Progenitor cell of endocrine pancreas (in vitro differentiated cells): ENCODE measurements at places on chromosomes 13 and 19. TPM values are rescaled to one million over a fixed set of nuclear protein-coding genes. Genes with fewer than 3 reads are reported as not detected.

DNA sequence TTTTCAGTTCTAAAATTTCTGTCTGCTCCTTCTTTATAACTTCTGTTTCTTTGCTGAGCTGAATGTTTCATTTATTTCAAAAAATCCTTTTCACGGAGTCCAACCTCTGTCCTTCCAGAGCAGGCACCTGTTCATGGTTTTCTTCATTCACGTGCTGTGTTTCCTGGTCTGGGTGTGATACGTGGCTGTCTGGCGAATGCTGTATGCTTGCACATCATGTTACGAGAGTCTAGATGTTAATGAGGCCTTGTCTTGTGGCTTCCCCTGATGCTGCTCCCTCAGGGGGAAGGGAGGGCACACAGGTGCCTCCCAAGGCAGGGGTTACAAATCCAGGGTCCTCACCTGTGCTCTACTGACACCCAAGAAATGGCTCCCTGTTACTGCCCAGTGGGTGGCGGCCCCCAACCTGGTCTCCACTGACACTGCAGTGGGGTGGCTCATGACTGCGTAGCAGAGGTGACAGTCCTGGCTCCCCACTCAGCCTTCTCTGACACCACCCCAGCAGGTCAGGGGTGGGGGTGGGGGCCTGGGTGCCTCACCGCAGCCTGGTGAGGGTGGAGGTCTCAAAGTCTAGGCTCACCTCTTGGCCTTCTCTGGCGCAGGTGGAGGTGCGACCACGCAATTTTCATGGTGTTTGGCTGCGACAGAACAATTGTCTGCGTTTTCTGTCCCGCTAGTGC lies 20.1 kb upstream of the RAB20 start:
- H3K27me3 ChIP-seq = peaks cover 11% of the 10 kb centered on the region
- H3K36me3 ChIP-seq = no peaks in the 10 kb centered on the region
- peaks cover 6% of the 10 kb centered on the region for H3K4me1 ChIP-seq
- DNase-seq = no peak
- H3K4me3 ChIP-seq = no peak overlapping the region

DNA sequence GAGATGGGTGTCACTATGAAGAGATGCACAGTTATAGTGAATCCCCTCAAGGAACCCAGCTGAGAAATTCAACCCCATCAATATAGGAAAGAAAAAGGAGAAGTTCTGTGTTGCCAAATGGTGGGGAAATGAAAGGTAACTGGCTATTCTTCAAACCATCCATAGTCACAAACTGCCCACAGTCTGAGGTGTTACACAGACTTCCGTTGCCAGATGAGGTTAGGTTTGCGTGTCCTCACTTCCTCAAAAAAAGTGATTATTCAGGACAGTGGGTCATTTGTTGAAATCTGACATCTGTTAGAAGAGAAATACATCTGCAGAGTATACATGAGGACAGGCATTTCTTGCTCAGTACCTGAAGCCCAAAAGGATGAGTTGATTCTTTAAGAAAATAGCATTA lies 9.0 kb downstream of the SIGLEC5 start:
- H3K36me3 ChIP-seq = no peaks in the 10 kb centered on the region
- no peak for DNase-seq
- H3K27ac ChIP-seq = no peak overlapping the region
- no peaks in the 10 kb centered on the region for H3K4me1 ChIP-seq
- H3K4me3 ChIP-seq = no peak overlapping the region

DNA sequence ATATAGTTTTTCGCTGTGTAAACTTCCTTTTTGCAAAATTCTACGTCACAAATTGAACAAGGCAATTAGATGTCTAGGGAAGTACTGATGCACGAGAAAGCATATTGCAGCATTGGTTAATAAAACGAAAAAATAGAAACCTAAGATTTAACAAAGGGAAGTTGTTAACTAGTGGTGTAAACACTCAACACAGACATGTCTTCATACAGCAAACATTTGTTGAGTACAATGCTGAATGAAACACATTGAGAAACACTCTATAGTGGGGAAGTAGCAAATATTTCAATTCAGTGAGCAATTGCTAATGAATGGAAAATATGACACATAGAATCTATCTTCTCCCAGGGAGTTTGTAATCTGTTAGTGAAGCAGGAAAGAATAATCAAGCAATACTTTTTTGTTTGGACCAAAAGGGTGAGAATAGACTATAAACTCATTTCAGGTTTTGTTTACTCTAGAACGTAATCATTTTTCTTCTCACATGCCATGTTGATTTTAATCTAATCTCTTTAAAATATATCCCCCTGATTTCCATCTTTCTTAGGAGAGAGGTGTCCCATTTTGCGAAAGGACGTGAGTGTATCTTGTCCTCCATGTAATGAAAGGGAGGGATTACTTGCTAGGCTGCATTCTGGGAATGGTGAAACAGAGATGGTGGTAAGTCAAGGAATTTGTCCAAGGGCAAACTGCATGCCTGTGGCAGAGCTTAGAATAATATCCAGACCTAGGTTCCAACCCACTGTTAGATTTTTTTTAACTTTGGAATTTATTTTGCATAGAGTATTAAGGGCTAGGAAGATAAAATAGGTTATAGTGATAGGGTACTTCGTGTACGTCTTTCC lies 1.7 kb upstream of the ANKRD10 start:
- H3K4me1 ChIP-seq = peaks cover 22% of the 10 kb centered on the region
- DNase-seq = no peak
- no peak overlapping the region for H3K27ac ChIP-seq
- peaks cover 6% of the 10 kb centered on the region for H3K27me3 ChIP-seq
- H3K4me3 ChIP-seq = peak overlapping the region; percentile 81

DNA sequence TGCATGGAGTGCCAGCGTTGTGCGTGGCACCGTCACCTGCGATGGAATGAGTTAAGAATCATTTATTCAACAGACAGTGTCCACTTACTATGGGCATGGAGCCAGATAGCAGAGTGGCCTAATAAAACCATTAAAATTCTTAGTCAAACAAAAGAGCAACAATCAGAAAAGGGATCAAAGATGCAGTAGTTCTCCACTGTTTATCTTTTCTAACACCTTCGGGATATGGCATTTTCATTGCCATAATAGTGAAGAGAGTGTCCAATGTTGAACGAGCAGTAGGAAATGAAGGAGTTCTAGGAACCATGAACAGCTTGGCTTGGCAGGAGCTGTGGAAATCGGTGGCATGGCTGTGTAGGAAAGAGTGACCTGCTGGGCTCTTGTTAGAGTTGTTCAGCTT lies 2.0 kb downstream of the TNFSF11 start:
- no peak for DNase-seq
- H3K27me3 ChIP-seq = peaks cover 48% of the 10 kb centered on the region
- no peak overlapping the region for H3K4me3 ChIP-seq
- peaks cover 4% of the 10 kb centered on the region for H3K36me3 ChIP-seq
- H3K27ac ChIP-seq = no peak overlapping the region
- peaks cover 1% of the 10 kb centered on the region for H3K4me1 ChIP-seq

- no peak overlapping the region for H3K4me3 ChIP-seq
- DNase-seq = no peak
- no peaks in the 10 kb centered on the region for H3K4me1 ChIP-seq
- peaks cover 9% of the 10 kb centered on the region for H3K36me3 ChIP-seq
- no peaks in the 10 kb centered on the region for H3K27me3 ChIP-seq
These were observed 21.3 kb downstream of the HCN2 start for GRCh38 chr19:610801-611480.

- no peaks in the 10 kb centered on the region for H3K27me3 ChIP-seq
- H3K27ac ChIP-seq = peak overlapping the region; percentile 29
- peaks cover 2% of the 10 kb centered on the region for H3K36me3 ChIP-seq
These were observed 26.1 kb downstream of the CRTC1 start for GRCh38 chr19:18709546-18709945.

- peak overlapping the region; percentile 94 for H3K27ac ChIP-seq
- no peak for DNase-seq
- H3K27me3 ChIP-seq = no peaks in the 10 kb centered on the region
- peak overlapping the region; percentile 84 for H3K4me3 ChIP-seq
These were observed 743 bp downstream of the CHAF1A start for GRCh38 chr19:4403005-4403761.

DNA sequence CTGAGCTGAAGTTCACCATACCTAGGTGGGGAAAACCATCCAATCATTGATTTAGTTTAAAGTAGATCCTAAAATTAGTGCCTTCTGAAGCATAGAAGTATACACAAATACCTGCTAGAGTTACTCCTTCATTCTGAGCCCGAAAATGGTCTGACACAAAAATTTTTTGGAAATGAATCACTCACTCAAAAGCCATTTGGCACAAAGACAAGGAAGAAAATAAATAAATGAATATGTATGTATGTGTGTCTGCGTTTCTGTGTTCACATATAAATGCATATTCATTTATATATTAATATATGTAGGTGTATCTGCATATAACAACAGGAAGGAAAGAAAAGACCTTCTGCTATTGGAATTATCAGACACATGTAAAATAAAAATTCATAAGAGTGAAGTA lies 614.4 kb upstream of the PCDH9 start:
- no peak overlapping the region for H3K4me3 ChIP-seq
- peaks cover 15% of the 10 kb centered on the region for H3K27me3 ChIP-seq
- no peaks in the 10 kb centered on the region for H3K36me3 ChIP-seq
- no peak overlapping the region for H3K27ac ChIP-seq
- peaks cover 2% of the 10 kb centered on the region for H3K4me1 ChIP-seq

GRCh38 chr19:10502524-10503001 lies 593 bp downstream of the KEAP1 start:
- no peaks in the 10 kb centered on the region for H3K27me3 ChIP-seq
- H3K27ac ChIP-seq = peak overlapping the region; percentile 93
- H3K4me1 ChIP-seq = peaks cover 5% of the 10 kb centered on the region

- no peak for DNase-seq
- no peaks in the 10 kb centered on the region for H3K27me3 ChIP-seq
- H3K4me3 ChIP-seq = no peak overlapping the region
- no peak overlapping the region for H3K27ac ChIP-seq
- H3K4me1 ChIP-seq = peaks cover 7% of the 10 kb centered on the region
These were observed 1004.1 kb upstream of the PCDH9 start for GRCh38 chr13:68234274-68234673.

- no peak overlapping the region for H3K4me3 ChIP-seq
- no peak for DNase-seq
- H3K27ac ChIP-seq = peak overlapping the region; percentile 22
- no peaks in the 10 kb centered on the region for H3K27me3 ChIP-seq
- peaks cover 35% of the 10 kb centered on the region for H3K4me1 ChIP-seq
- H3K36me3 ChIP-seq = no peaks in the 10 kb centered on the region
These were observed 11.3 kb upstream of the IGSF23 start for GRCh38 chr19:44602081-44602480.

DNA sequence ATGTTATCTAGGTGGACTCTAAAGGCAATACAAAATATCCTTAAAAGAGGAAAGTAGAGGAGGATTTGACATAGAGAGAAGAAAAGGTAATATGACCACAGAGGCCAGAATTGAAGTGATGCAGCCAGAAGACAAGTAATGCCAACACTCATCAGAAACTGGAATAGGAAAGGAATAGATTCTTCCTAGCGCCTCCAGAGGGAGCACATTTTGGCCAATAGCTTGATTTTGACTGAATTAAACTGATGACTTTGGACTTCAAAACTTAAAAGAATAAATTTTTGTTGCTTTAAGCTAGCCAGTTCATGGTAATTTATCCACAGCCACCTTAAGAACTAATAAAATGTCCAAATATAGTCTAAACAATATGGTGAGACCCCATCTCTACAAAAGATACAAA lies 1921.9 kb downstream of the OLFM4 start:
- no peak overlapping the region for H3K27ac ChIP-seq
- H3K27me3 ChIP-seq = no peaks in the 10 kb centered on the region
- H3K4me3 ChIP-seq = no peak overlapping the region
- H3K36me3 ChIP-seq = no peaks in the 10 kb centered on the region
- H3K4me1 ChIP-seq = no peaks in the 10 kb centered on the region

DNA sequence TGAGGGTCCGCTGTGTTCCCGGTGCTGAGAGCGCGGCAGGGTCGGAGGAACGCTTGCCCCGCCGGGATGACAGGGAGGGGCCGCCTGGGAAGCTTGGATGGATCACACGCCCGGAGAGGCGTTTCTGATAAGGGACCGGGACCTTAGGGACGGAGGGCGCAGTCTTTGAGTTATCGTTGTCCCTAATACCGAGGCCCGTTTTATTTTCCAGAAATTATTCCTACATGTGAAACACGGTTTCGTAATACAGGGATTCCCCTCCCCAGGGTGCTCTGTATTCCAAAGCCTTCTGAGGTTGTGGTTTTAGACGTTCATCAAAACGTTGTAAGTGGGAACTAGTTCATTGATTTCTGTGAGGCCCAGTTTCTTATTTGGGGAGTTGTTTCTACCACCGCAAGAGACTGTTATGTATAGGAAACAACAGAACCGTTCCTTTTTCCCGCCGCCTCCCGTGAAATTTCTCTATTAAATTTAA lies 752 bp downstream of the PDCD5 start:
- H3K4me1 ChIP-seq = peaks cover 5% of the 10 kb centered on the region
- no peak for DNase-seq
- peak overlapping the region; percentile 86 for H3K27ac ChIP-seq
- H3K27me3 ChIP-seq = peaks cover 17% of the 10 kb centered on the region
- peaks cover 12% of the 10 kb centered on the region for H3K36me3 ChIP-seq

GRCh38 chr19:17448131-17448967 lies at the start of gene TMEM221:
TSS of gene TMEM221 (minus strand) at chr19:17448668. CDS start at chr19:17448462, 206 bp downstream.
- H3K27ac ChIP-seq = no peak within 1 kb of the TSS
- DNase-seq = peak; percentile 71
- no peaks in the 10 kb centered on the region for H3K4me1 ChIP-seq
- H3K27me3 ChIP-seq = peaks cover 20% of the 10 kb centered on the region
- H3K36me3 ChIP-seq = no peaks in the 10 kb centered on the region
- H3K4me3 ChIP-seq = peak within 1 kb of the TSS; percentile 75

GRCh38 chr19:46728693-46729339 lies 11.9 kb upstream of the PRKD2 start:
- no peaks in the 10 kb centered on the region for H3K4me1 ChIP-seq
- no peak overlapping the region for H3K4me3 ChIP-seq
- DNase-seq = peak; percentile 60
- peak overlapping the region; percentile 71 for H3K27ac ChIP-seq
- H3K36me3 ChIP-seq = peaks cover 18% of the 10 kb centered on the region
- no peaks in the 10 kb centered on the region for H3K27me3 ChIP-seq

DNA sequence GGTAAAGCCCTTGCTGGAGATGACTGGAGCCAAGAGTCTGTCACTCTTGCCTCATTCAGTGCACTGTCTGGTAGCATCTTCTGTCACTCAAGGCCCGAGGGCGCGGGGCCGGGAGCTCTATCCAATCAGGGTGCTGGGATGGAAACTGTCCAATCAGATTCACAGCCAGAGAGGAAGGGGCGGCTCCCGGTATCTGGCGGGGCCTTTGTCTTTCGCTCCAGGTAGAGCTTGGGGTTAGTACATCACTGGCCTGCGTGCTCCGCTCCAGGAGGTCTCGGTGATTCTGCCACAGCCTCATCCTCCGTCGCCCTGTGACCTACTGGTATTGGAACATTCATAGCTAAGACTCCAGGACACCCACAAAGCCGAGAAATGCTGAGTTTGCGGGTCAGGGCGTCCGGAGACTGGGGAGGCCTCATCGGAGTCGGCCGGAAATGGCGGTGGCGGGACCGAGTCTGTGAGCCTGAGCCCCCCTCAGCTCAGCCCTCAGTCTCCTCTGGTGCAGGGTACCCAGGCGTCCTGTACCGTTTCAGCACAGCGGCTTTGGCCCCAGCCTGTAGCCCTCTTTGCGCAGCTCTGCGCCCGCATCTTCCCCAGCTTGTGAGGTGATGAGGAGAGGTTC lies 20.6 kb upstream of the ZNF430 start:
- H3K4me1 ChIP-seq = peaks cover 6% of the 10 kb centered on the region
- DNase-seq = peak; percentile 78
- H3K27me3 ChIP-seq = no peaks in the 10 kb centered on the region
- H3K27ac ChIP-seq = peak overlapping the region; percentile 99

- H3K27ac ChIP-seq = peak overlapping the region; percentile 24
- peaks cover 8% of the 10 kb centered on the region for H3K36me3 ChIP-seq
- H3K27me3 ChIP-seq = no peaks in the 10 kb centered on the region
- peaks cover 24% of the 10 kb centered on the region for H3K4me1 ChIP-seq
These were observed 4.6 kb downstream of the STK11 start for GRCh38 chr19:1210227-1210538.

Gene IZUMO2
- not detected in 2 replicates for total RNA-seq

Gene ZNF730
- 21.3 and 21.8 TPM in 2 replicates for total RNA-seq

Gene HOOK2
- 115 TPM in 2 replicates for total RNA-seq

Gene ZNF525
- 24.4 and 27.2 TPM in 2 replicates for total RNA-seq

Gene POLR1G
- 7.4 and 8.9 TPM in 2 replicates for total RNA-seq

Gene ARHGEF18
- total RNA-seq = 53.4 and 60.8 TPM in 2 replicates

Gene B3GNT8
- total RNA-seq = 4.4 and 4.6 TPM in 2 replicates
